ENCODE measurements at places on chromosomes 11 and 22.

- no peak for DNase-seq
These were observed 25.0 kb downstream of the SNX19 start for GRCh38 chr11:130891326-130891725.

DNA sequence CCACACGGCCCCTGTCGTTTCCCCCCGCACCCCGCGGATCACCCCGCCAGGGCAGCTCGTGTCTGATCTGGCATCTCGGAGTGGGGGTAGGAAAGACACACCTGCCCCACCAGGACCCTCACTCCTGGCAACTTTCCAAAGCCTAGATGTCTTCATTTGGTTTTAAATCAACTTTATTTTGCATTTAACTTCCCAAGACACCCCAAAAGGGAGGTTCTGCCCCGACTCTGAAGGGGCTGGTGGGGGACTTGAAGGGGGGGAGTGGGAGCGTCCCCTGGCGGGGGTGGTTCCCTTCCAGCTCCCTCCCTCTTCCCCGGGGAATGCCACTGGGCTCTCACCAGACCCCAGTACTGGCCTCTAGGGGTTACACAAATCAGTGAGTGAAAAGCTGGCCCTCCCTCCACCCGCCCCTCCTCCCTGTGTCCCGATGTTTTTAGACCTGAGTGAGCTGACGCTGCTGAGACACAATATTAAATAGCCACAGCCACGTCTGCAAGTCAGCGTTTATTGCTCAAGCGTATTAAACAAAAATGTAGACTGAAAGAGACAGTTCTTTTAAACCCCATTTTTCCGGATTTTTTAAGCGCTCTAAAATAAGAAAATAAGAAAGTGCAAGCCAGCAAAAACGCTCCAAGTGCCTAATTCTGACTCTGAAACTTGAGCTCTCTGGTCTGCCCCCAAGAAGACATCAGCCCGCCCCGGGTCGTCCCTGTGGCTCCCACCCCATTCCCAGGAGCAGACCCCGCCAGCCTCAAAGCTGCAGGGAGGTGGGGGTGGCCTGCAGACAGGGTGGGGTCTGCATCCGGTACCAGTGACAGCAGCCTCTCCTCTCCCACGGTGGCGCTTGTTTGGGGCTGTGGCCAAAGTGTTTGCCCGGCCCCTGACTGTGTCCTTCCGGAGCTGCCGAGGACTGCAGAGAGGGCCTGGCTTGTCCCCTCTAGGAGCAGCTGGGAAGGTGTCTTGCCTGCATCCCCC is 1.1 kb upstream of the TTLL8 start:
- DNase-seq, result no peak

DNA sequence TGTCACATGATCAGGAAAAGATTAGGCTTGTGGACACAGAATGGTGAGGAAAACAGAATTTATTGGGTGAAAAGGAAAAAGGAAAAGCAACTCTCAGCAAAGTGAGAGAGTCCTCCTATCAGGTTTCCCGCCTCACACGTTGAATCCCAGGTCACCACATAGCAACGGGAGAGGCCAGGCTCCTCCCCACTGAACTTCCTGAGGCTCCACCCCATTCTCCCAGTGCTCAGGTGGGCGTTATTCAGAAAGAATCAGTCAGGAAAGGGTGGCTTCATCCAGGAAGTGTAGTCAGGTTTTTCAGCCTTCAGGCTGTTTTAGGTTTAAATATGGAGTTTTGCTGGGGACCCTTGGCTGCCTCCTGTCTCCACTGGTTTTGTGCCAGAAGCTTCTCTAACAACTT is 66.9 kb downstream of the SPON1 start:
- no peak for DNase-seq

GRCh38 chr11:92504004-92504403 is 279.4 kb downstream of the FAT3 start:
- DNase-seq, result no peak

GRCh38 chr11:93972790-93973189 is 48.4 kb upstream of the HEPHL1 start:
- DNase-seq, result no peak

DNA sequence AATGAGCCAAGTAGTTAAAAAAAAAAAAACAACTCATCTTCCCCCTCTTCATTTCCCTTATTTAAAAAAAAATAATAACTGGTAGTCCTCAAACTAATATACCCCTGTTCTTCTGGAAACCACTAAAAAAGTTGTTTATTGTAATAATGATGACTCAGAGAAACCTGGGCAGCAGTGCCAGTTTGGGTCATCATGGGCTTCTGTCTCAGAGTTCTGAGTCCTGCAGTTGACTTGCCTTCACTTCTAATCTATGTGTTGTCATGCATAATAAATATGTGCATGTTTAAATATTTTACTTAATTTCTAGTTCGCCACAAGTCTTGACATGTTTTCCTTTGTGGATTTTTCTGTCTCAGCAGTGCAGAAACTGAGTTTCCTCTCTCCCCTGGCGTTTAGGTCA is 46.8 kb downstream of the PPP2R1B start:
- DNase-seq, result no peak

- DNase-seq, result no peak
These were observed 31.1 kb upstream of the SERPIND1 start for GRCh38 chr22:20742764-20743163.

DNA sequence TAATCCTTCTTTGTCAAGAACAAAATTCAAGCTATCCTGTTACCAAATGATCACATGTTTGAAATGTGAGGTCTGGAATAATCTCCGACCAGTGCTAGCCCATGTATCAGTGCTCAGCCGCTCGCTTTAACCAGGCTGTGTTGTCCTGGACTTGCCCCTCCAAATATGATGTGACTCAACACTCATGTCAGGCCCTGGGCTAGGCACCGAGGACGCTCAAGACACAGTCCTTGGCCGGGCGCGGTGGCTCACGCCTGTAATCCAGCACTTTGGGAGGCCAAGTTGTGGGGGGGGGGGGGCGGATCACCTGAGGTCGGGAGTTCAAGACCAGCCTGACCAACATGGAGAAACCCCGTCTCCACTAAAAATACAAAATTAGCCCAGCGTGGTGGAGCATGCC is 54.1 kb upstream of the WNT7B start:
- no peak for DNase-seq

DNA sequence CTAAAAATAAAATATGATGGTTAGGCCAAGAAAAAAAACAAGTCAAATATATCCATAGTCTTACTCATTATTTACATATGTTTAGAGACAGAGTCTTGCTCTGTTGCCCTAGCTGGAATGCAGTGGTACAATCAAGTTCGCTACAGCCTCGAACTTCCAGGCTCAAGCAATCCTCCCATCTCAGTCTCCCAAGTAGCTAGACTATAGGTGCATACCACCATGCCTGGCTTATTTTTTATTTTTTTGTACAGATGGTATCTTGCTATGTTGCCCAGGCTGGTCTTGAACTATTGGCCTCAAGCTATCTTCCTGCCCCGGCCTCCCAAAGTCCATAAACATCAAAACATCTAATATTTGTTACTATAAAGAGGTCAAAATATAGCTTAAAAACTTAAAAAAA is 36.1 kb downstream of the C2CD3 start:
- no peak for DNase-seq

- no peak for DNase-seq
These were observed 31.8 kb downstream of the DLG2 start for GRCh38 chr11:85595285-85595884.

GRCh38 chr11:28730336-28730735 is 622.1 kb downstream of the METTL15 start:
- DNase-seq, result no peak

DNA sequence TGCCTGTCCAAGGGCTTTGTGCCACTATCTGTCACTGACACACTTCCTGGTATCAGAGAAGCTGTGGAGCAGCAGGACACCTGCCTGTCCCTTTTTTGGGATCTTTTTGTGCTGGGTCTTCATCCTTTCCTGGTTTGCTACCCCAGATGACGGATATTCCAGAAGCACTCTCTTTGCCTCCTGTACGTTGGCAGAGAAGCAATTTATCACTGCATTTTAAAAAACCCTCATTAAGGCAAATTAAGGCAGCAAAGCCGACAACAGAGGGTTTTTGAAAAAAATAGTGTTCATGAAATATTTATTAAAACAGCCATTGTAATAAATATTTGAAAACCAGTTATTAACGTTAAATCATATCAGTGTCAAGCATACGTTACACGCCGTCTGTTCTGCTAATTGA is 209.6 kb upstream of the NTM start:
- no peak for DNase-seq

- no peak for DNase-seq
These were observed 5.9 kb downstream of the SF1 start for GRCh38 chr11:64772303-64773018.

DNA sequence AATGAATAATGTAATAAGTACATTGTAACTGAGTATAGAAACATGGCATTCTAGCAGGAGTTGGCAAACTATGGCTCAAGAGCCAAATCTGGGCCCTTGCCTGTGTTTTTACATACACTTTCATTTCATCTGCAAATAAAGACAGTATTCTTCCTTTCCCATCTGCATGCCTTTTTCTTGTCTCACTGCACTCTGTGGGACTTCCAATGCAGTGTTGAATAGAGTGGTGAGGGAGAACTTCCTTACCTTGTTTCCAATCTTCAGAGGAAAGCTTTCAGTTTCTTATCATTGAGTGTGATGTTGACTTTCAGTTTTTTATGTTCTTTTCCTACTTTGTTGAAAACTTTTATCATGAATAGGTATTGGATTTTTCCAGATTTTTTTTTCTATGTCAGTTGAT is 82.1 kb downstream of the USP47 start:
- no peak for DNase-seq

- DNase-seq, result no peak
These were observed 35.0 kb upstream of the MOB2 start for GRCh38 chr11:1521382-1522080.

- no peak for DNase-seq
These were observed 309.8 kb downstream of the TTC28 start for GRCh38 chr22:28369854-28370253.

Measured in stimulated activated CD4-positive, alpha-beta T cell treated with anti-CD3 and anti-CD28 coated beads, Interleukin-12 subunit alpha, Interleukin-12 subunit beta, amount 100 ng/mL, for 24 hours (primary cell).